Activated CD4-positive, alpha-beta memory T cell treated with anti-CD3 and anti-CD28 coated beads, Interleukin-2, amount 10 ng/mL, durations not matched to agents 7 days and 5 days (primary cell): ENCODE measurements at places on chromosomes 7 and 10. TPM values are rescaled to one million over a fixed set of nuclear protein-coding genes. Genes with fewer than 3 reads are reported as not detected.

- DNase-seq, result no peak
Measured at GRCh38 chr10:131009791-131010190, 301.7 kb downstream of the TCERG1L start.

Gene KIF11
- total RNA-seq, result 78.5 TPM

DNA sequence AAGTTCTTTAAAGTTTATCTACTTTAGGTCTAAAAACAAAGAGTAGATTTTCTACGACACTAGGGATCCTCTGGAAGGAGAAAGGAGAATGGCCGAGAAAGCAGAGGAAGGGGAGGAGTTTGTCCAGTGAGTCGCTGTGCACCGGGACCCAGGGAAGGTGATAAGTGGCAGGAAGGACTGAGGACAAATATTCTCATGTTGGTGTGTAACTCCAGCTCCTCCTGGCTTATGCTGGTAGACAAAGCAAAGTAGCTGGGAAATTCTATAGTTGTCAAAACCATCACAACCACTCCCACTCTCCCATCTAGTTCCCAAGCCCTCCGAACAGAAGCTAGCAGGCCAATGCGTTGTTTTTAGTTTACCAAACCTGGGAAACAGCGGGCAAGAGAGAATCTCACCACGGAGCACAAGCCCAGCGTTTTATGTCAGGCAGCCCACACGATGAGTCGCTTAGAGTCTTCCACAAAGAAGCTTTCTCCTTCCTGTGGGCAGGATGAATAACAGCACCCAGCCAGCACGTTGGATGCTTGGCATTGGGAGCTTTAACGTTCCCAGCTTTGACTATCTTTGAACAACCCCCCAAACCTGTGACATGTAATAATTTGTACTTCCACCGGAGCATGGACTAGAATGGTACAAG, 32.9 kb upstream of the JCAD start:
- DNase-seq, result no peak

- DNase-seq, result no peak
Measured at GRCh38 chr7:28539289-28539981, 127.1 kb downstream of the CREB5 start.

Gene MMS19
- total RNA-seq, result 60.6 TPM

DNA sequence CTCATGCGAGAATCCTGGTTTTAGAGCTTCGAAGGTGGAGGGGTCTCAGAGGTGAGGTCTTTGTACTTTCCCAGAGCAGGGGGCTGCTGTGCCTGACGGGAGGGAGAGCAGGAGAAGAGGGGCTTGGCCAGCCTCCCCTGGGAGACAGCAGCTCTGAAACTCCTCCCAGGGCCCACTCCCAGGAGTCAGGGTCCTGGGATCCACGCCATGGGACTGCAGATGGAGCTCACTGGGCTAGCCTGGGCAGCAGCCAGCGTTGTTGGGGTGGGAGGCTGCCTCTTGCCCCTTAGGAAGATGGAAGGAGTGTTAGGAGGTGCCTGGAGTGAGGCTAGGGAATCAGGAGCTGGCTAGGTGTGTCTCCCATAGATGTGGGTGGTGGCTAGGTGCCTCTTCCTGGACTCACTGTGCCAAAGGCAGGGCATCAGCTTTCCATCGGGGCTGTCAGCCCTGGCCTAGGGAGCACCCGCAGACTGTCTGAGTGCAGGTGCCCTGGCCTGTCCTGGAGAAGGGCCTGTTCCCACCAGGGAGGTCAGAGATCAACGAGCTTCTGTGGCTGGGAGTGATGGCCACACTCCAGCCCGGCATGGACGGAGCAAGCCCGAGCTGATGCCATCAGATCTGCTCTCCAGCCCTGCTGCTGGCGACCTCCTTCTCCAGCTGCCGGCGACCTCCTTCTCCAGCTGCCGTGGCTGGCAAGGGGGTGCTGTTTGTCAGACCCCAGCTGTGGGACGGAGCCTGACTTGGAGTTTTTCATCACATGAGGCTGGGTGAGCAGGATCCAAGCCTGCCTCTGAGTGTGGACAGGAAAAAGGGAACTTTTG, 111.3 kb downstream of the PTPN20 start:
- no peak for DNase-seq

- DNase-seq, result no peak
Measured at GRCh38 chr7:36366005-36366717, 23.5 kb upstream of the ANLN start.

Gene MAT1A
- total RNA-seq, result not detected

Gene INMT
- total RNA-seq, result 1.0 TPM

Gene CFAP58
- total RNA-seq, result 0.58 TPM

Gene ANXA8
- 0.78 TPM for total RNA-seq

GRCh38 chr7:13742126-13742525, 247.3 kb downstream of the ETV1 start:
- no peak for DNase-seq

Gene PLCE1
- 0.08 TPM for total RNA-seq

Gene TYSND1
- 9.8 TPM for total RNA-seq

Gene NME8
- total RNA-seq, result not detected

DNA sequence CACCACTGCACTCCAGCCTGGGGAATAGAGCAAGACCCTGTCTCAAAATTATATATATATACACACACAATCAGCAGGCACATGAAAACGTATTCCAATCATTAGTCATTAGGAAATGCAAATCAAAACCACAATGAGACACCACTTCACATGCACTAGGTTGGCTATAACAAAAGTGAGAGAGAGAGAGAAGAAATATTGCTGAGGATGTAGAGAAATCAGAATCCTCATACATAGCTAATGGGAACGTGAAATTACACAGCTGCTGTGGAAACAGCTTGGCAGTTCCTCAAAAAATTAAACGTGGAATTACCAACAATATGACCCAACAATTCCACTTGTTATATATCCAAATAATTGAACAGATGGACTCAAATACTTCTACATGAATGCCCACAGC, 43.3 kb upstream of the CNNM1 start:
- no peak for DNase-seq

GRCh38 chr10:20288060-20288459, 471.8 kb downstream of the PLXDC2 start:
- no peak for DNase-seq

DNA sequence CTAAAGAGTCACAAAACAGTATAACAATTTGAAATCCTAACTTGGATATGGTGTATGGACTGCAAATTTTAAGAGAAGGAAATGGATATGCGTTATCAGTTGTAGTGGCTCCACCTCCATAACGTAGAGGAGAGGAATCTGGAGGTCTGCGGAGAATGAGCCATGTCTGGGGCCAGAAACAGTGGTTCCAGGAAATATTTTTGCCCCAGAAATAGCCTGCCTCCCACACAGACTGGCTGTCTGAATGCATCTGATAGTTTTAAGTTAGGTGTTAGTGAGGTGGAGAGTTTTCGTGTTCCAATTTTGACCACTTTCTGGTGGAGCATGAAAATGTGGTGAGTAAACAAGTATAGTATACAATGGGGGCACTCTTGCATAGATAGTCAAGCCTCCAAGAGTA, 1.6 kb downstream of the PHTF2 start:
- DNase-seq, result peak; percentile 43

- no peak for DNase-seq
Measured at GRCh38 chr7:93053949-93054943, 63.5 kb downstream of the SAMD9 start.

- DNase-seq, result no peak
Measured at GRCh38 chr7:29557954-29558353, 5.7 kb upstream of the PRR15 start.

Gene UNCX
- total RNA-seq, result not detected

GRCh38 chr10:6694447-6695140, 114.5 kb upstream of the PRKCQ start:
- no peak for DNase-seq

GRCh38 chr7:101891936-101892640, 74.7 kb downstream of the CUX1 start:
- no peak for DNase-seq

Gene RNF133
- total RNA-seq, result not detected

Gene SYNPO2L
- total RNA-seq, result not detected

GRCh38 chr10:61135276-61135721, 191.3 kb upstream of the RHOBTB1 start:
- DNase-seq, result no peak

Gene SHTN1
- 0.28 TPM for total RNA-seq

- DNase-seq, result no peak
Measured at GRCh38 chr7:56110611-56111010, 4.3 kb upstream of the CHCHD2 start.

GRCh38 chr7:28980451-28981160, 22.5 kb upstream of the TRIL start:
- DNase-seq, result no peak

Gene ARF5
- total RNA-seq, result 142 TPM

GRCh38 chr10:102435529-102436233, 3.3 kb upstream of the CUEDC2 start:
- peak; percentile 76 for DNase-seq

- DNase-seq, result no peak
Measured at GRCh38 chr7:74256491-74257408, 2.6 kb upstream of the RFC2 start.

Gene ASAH2
- total RNA-seq, result 2.1 TPM

DNA sequence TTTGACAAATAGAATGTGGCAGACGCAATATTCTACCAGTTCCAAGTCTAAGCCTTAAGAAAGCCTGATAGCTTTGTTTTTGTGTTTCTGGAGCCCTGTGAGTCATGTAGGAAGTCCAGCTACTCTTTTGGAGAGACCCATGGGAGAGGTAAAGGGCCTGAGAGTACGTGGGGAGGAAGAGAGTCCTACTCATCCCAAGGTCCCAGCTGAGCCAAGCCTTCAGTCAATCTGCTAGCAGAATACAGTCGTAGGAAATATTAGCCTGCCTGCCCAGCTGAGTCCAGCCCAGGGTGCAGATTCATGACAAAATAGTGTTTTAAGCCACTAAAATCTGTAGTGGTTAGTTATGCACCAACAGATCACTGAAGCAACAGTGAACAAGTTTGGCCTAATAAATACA, 9.0 kb upstream of the GNA12 start:
- DNase-seq, result no peak

DNA sequence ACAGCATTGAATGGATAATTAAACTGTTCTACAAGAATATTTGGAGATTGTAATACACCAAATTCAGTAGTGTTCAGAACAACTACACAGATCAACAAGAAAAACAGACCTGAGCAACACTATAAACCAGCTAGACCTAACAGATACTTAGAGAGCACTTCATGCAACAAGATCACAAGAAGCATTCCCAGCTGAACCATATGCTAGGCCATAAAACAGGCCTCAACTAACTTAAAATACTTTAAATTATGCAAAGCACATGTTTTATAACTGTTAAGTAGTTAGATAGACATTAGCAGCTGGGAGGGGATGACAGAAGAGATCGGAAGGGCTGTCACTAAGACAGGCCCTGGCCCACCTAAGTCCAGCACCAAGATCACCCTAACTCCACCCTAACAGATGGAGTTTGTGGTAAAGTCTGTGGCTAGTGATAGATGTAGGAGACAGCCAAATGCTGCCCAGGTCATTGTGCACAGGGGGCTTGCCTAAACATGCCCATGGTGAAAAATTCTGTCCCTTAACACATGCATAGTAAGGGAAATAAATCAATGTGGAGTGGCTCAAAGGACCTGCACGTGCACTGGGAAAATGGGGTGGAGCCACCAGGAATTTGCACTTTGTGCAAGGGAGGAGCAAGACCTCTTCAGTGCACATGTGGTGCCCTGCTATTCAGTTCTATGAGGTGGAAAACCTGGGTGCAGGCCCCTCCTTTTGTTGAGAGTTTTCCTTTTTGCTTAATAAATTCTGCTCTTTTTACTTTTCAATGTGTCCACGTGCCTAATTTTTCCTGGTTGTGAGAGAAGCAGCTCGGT, 567.8 kb upstream of the NRG3 start:
- no peak for DNase-seq

DNA sequence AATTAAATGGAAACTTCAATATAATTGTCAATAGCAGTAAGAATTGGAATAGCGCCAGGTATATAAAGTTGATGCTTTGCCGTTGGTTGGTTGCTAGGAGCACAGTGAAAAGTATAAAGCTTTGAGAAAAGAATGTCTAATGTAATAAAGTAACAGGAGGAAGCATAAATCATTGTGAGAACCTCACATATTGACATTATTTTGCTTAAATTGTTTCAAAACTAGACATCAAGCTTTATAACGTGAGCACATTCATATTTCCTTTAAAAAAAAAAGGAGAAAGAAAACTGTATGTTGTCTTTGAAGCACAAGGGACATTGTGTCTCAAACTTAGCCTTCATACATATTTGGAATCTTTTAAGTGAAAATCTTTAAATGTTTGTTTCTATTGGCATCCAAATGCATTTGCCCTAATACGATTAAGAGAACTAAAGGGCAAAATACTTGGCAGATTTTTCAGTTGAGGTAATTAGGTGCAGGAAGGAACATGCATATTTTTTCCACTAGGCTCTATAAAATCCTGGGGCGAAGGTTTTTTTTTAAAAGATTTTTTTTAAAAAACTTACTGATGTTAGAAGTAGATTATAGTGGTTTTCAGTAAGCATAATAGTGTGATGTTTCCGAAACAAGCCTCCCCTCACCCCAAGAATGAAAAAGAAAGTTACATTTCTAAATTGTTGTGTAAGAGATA, 92.4 kb downstream of the ARID5B start:
- no peak for DNase-seq

Gene SLC29A4
- 0.45 TPM for total RNA-seq

- no peak for DNase-seq
Measured at GRCh38 chr10:3235996-3236510, 63.5 kb upstream of the PITRM1 start.

Gene TAS2R4
- total RNA-seq, result 0.73 TPM

Gene STAG3
- total RNA-seq, result 13.1 TPM

DNA sequence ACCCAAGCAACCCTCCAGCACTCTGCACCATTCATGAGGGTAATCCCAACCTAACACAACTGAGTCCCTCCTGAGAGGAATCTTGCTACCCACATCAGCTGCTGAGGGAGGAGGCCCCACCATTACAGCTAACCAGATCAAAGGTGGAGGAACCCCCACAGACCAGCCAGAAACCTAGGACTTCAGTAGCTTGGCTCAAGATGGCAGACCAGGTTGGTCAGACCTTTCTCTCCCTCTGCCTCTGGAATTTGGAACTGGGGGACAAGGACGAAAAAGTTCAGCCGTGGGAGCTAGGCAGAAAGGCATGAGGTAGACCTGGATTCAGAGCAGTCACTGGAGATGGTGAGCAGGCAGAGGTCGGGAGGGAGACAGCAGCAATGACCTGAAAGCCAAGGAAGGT, 101.3 kb upstream of the CACUL1 start:
- DNase-seq, result no peak

- no peak for DNase-seq
Measured at GRCh38 chr10:75658036-75658435, 226.6 kb downstream of the LRMDA start.

- no peak for DNase-seq
Measured at GRCh38 chr10:110040767-110041478, 33.1 kb downstream of the ADD3 start.

- DNase-seq, result no peak
Measured at GRCh38 chr10:31804352-31804810, 124.2 kb downstream of the ARHGAP12 start.

DNA sequence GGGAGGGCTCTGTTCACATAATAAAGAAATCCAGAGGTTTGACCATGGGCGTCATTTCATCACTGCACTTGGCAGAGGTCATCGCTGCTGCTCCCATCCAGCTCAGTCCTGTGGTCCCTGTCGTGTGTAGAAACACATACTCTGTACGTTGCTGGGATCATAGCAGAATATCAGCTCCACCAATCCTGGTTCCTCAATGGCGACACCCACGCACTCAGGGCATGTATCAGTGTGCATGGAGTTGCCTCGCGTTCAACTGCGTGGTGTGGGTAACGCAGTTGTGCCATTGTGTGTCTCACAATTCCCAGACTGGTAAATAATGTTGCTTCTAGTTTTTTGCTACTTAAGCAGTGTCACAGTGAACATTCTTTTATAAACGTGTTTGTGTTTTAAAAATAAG, 111.1 kb downstream of the LHPP start:
- no peak for DNase-seq
